ENCODE measurements at places on chromosomes 5 and 9.

DNA sequence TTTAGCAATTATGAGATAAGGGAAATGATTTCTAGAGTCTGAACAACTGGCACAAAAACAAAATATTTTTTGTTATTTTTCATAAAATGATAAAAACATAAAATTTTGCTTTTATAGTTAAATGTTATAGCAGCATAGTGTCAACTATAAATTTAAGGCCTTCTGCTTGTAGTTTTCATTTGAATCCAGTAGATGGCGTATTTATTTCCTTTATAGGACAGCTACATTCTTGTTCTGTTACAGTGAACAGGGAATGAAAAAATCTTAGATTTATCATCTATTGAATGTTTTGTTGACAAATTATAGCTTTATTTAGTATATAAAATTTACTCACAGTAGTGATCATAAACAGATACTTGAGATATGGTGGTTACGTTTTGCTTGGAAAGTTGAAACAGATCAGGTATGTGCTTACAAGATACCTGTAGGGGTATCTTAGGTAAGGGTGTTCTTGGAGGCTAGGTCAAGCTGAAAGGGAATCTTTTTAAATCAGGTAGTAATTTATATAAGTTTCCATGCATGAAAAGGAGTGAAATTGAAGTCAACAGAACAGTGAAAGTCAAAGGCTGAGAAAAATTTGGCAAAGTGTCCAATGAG lies 239.3 kb upstream of the GRIN3A start:
- DNase-seq: no peak

GRCh38 chr5:159906943-159907342 lies 9.3 kb upstream of the ADRA1B start:
- DNase-seq: no peak

GRCh38 chr9:23537192-23538066 lies 288.6 kb downstream of the ELAVL2 start:
- peak; percentile 27 for DNase-seq

- DNase-seq: no peak
Measured at GRCh38 chr5:73661753-73662152, 35.8 kb downstream of the ARHGEF28 start.

GRCh38 chr9:31119890-31120454 lies 1264.5 kb upstream of the ACO1 start:
- no peak for DNase-seq

All from nephron progenitor cell (in vitro differentiated cells).